ENCODE measurements at places on chromosomes 12 and 14. TPM values are rescaled to one million over a fixed set of nuclear protein-coding genes. Genes with fewer than 3 reads are reported as not detected.

The PSME1 gene
- total RNA-seq = 476 TPM

The ACOT2 gene
- 13.2 TPM for total RNA-seq

The REP15 gene
- total RNA-seq = 0.20 TPM

The KIF26A gene
- total RNA-seq = 0.94 TPM

The VRTN gene
- total RNA-seq = not detected

The GXYLT1 gene
- total RNA-seq = 7.0 TPM

The OR6C2 gene
- not detected for total RNA-seq

The JPH4 gene
- 0.74 TPM for total RNA-seq

The SERPINA9 gene
- total RNA-seq = not detected

The ZFHX2 gene
- 1.1 TPM for total RNA-seq

The RNASE7 gene
- total RNA-seq = not detected

The EXOC3L4 gene
- total RNA-seq = not detected

The SMOC1 gene
- not detected for total RNA-seq

DNA sequence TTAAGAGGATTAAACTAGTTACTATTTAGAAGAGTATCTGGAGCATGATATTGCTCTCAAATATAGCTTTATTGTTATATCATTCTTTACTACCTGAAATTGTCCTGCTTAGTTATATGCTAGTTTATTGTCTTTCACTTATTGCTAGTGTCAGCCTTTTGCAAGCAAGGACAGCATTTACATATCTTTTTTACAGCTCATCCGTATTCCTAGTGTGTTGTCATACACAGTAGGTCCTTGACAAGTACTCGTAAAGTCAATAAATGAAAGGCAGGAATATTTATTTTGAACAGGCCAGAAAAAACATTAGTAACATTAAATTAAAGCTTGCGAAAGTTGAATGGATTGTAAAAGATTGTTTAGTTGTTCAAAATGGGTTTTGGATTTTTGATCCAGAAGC is 35.0 kb downstream of the CRADD start:
- H3K4me3 ChIP-seq = no peak overlapping the region
- no peak for DNase-seq
- peaks cover 10% of the 10 kb centered on the region for H3K4me1 ChIP-seq
- H3K27ac ChIP-seq = no peak overlapping the region
- H3K27me3 ChIP-seq = no peaks in the 10 kb centered on the region
- H3K36me3 ChIP-seq = peaks cover 29% of the 10 kb centered on the region

DNA sequence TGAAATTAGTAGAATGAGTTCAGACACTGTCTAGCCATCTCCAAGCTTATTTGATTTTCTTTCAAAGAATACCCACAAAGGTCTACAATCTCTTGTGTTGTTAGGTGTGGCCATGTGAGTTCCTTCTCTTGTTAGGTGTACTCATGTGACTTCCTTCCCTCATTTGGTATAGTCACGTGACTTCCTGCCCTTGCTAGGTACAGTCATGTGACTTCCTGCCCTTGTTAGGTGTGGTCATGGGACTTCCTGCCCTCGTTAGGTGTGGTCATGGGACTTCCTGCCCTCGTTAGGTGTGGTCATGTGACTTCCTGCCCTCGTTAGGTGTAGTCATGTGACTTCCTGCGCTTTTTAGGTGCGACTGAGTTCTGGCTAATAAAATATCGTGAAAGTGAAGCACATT is 179.6 kb downstream of the TMX1 start:
- peaks cover 18% of the 10 kb centered on the region for H3K36me3 ChIP-seq
- peaks cover 20% of the 10 kb centered on the region for H3K27me3 ChIP-seq
- peak overlapping the region; percentile 77 for H3K27ac ChIP-seq
- peak; percentile 25 for DNase-seq

- H3K36me3 ChIP-seq = no peaks in the 10 kb centered on the region
- H3K4me3 ChIP-seq = no peak overlapping the region
- no peak overlapping the region for H3K27ac ChIP-seq
- H3K4me1 ChIP-seq = peaks cover 21% of the 10 kb centered on the region
These were observed 132.8 kb upstream of the CPM start for GRCh38 chr12:69065775-69066174.

DNA sequence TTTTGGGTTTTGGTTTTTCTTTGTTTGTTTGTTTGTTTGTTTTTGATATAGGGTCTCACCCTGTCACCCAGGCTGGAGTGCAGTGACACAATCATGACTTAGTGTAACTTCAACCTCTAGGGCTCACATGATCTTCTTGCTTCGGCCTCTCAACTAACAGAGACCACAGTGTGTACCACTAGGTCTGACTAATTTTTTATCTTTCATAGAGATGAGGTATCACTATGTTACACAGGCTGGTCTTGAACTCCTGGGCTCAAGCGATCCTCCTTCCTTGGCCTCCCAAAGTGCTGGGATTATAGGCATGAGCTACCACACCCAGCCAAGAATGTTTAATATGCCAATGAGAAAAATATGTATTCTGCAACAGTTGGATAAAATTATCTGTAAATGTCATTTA is 29.6 kb upstream of the USP15 start:
- no peak overlapping the region for H3K27ac ChIP-seq
- no peaks in the 10 kb centered on the region for H3K4me1 ChIP-seq
- H3K36me3 ChIP-seq = no peaks in the 10 kb centered on the region
- H3K27me3 ChIP-seq = no peaks in the 10 kb centered on the region

DNA sequence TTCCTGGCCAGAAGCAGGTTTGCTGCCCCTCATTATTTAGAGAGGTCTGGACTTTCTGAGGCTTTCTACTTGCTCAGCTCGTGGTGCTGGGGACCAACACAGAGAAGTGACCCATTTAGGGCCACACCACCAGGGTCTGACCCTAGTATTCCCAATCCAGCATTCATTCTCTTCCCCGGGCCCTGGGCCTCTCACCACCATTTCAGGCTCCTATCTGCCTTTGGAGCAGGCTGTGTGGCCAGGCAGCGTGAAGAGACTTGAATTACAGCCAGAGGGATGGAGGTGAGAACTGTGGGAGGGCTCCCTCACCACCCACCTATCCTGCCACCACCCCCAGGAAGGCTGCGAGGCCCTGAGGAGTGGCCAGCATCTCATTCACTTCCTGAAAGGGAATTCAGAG is 24.6 kb downstream of the FAM222A start:
- no peaks in the 10 kb centered on the region for H3K36me3 ChIP-seq
- no peak overlapping the region for H3K4me3 ChIP-seq
- no peak for DNase-seq
- H3K27ac ChIP-seq = no peak overlapping the region

DNA sequence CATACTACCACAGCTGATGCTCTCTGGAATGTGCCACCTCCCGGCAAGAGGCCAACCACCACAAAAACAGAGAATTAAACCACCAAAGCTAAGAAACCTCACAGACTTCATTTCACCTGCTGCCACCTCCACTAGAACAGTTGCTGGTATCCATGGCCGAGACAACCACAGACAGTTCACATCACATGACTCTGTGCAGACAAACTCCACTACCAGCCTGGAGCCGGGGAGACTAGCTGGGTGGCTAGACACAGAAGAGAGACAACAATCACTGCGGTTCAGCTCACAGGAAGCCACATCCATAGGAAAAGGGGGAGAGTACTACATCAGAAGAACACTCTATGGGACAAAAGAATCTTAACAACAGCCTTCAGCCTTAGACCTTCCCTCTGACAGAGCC is 78.2 kb downstream of the RALGAPA1 start:
- H3K27me3 ChIP-seq = no peaks in the 10 kb centered on the region
- H3K4me3 ChIP-seq = no peak overlapping the region
- no peak overlapping the region for H3K27ac ChIP-seq
- H3K36me3 ChIP-seq = peaks cover 32% of the 10 kb centered on the region
- peaks cover 8% of the 10 kb centered on the region for H3K4me1 ChIP-seq
- DNase-seq = no peak

DNA sequence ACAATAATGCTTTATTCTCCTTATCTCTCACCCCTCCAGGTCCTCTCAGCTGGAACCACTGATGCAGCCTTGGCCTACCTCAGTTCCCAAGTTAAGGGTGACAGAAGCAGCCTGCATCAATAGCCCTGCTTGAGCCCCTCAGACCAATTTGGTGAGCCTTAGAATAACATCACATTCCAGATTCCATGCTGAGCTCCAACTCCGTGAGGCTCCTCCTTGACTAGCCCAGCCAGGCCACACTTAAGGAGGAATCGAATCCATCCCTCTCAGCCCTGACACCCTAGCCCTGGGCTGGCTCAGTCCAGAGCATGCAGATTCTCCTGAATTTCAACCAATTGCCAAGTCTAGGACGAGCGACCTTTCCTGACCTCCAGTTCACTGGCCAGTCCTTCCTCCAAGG is 91.1 kb downstream of the ARMH4 start:
- H3K27me3 ChIP-seq = no peaks in the 10 kb centered on the region
- DNase-seq = no peak
- H3K36me3 ChIP-seq = no peaks in the 10 kb centered on the region
- no peak overlapping the region for H3K27ac ChIP-seq

DNA sequence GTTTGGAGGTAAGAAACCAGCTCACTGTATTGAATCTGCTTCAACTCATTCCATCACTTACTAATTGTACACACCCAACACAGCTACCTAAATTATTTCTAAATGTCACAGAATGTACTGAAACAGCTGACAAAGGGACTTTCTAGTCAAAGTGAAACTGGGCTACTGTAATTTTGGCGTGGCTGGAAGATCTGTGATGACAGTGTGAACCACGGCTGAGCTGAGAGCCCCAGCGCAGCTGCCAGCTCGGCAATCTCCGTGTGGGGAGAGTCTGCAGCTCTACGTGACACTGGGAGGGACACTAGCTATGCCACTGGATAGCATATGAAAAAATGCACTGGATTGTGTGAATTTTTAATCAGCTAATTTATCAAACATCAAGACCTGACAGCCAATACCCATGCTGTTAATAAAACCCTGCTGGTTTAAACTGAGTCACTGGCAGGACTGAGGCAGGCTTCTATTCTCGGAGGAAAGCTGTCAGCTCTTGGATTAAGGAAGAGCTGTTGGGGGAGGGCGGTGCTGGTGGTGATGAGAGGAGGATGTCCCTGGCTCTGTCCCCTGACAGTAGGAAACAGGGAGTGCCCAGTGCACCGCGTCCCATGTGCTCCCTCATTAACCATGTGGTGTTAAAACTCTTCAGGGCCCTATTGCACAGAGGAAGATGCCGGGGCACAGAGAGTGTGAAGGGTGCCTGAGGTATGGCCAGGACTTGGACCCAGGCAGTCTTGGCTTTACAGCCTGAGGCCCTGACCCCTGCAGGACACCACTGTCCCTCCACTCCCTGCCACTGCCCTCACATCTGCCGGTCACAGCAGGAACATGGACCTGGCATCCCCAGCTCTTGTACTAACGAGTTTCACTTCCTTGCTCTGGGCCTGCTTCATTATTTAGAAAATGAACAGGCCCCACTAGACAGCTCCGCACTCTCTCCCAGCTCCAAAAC is 13.3 kb downstream of the SLC15A4 start:
- peak overlapping the region; percentile 78 for H3K27ac ChIP-seq

GRCh38 chr14:61932974-61933373 is 170.8 kb downstream of the SNAPC1 start:
- no peak overlapping the region for H3K27ac ChIP-seq
- DNase-seq = no peak

GRCh38 chr12:109578330-109578927 is 4.8 kb downstream of the MVK start:
- H3K4me3 ChIP-seq = no peak overlapping the region
- H3K36me3 ChIP-seq = peaks cover 10% of the 10 kb centered on the region
- H3K27me3 ChIP-seq = no peaks in the 10 kb centered on the region
- H3K27ac ChIP-seq = no peak overlapping the region

DNA sequence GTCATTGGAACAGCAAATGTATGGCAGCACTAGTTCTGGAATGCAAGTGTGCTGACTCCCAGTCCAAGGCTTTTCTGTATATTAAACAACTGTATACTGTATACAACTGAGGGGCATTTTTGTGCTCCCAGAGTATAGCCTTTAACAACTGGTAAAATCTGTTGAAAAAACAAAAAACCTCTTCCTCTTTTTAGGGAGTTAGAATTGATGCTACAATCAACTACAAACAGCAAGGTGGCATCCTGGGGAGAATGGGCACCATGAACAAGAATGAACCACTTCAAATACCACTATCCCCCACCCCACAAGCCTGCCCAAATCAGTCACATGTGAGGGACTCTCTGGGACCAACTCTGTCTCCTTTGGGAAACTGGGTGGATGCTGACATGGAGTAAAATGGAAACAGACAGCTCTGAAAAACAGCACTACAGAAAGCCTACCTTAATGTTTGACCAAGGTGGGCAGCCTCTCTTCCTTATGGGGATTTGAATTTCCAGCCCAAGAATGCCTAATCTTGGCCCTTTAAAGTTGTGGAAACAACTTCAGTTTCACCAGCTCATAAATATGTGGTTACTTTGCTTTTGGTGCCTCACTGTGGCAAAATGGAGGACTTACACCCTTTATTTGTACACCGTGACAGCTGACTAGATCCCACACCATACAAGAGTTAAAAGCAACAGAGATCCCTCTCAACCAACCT is 7.5 kb downstream of the VTI1B start:
- peaks cover 5% of the 10 kb centered on the region for H3K36me3 ChIP-seq
- H3K27ac ChIP-seq = peak overlapping the region; percentile 63
- H3K4me3 ChIP-seq = no peak overlapping the region
- H3K4me1 ChIP-seq = peaks cover 46% of the 10 kb centered on the region
- H3K27me3 ChIP-seq = no peaks in the 10 kb centered on the region
- DNase-seq = no peak

GRCh38 chr14:104514156-104514848 is 65.3 kb upstream of the C14orf180 start:
- no peak overlapping the region for H3K27ac ChIP-seq
- H3K27me3 ChIP-seq = no peaks in the 10 kb centered on the region
- H3K36me3 ChIP-seq = no peaks in the 10 kb centered on the region
- no peaks in the 10 kb centered on the region for H3K4me1 ChIP-seq
- H3K4me3 ChIP-seq = no peak overlapping the region
- no peak for DNase-seq

- no peak overlapping the region for H3K4me3 ChIP-seq
- no peak overlapping the region for H3K27ac ChIP-seq
- DNase-seq = peak; percentile 30
- peaks cover 29% of the 10 kb centered on the region for H3K27me3 ChIP-seq
- H3K36me3 ChIP-seq = no peaks in the 10 kb centered on the region
These were observed 66.2 kb upstream of the BEGAIN start for GRCh38 chr14:100653409-100653808.

- H3K27me3 ChIP-seq = no peaks in the 10 kb centered on the region
- DNase-seq = no peak
- no peaks in the 10 kb centered on the region for H3K36me3 ChIP-seq
- H3K4me1 ChIP-seq = no peaks in the 10 kb centered on the region
- no peak overlapping the region for H3K4me3 ChIP-seq
These were observed 293.4 kb downstream of the NPAS3 start for GRCh38 chr14:33232031-33232430.

DNA sequence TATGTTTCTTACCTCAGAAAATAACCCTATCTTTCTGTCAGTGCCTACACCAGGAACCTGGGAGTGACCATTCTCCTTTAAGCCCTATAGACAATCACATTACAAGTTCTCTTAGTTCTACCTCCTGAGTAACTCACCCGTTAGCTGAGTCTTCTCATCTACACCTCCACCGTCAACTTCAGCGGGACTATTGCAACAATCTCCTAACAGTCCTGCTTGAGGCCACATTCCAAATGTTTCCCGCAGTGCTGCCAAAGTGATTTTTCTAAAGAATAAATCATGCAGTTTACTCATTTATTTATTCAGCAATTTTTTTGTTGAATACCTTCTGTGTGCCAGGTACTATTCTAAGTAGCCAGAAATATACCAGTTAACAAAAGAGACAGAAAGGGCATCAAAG is 285.0 kb upstream of the GRIP1 start:
- peaks cover 29% of the 10 kb centered on the region for H3K4me1 ChIP-seq
- peaks cover 9% of the 10 kb centered on the region for H3K36me3 ChIP-seq
- no peak overlapping the region for H3K4me3 ChIP-seq
- H3K27ac ChIP-seq = no peak overlapping the region
